PC-3 (cell line): ENCODE measurements at places on chromosomes 6 and 20. TPM values are rescaled to one million over a fixed set of nuclear protein-coding genes. Genes with fewer than 3 reads are reported as not detected.

- H3K36me3 ChIP-seq: peaks cover 11% of the 10 kb centered on the region
- H3K4me1 ChIP-seq: 0 out of 2 replicates have a peak, but pooled peaks cover 2% of the 10 kb centered on the region
Observed at GRCh38 chr6:87654875-87655454, 47.1 kb downstream of the AKIRIN2 start.

DNA sequence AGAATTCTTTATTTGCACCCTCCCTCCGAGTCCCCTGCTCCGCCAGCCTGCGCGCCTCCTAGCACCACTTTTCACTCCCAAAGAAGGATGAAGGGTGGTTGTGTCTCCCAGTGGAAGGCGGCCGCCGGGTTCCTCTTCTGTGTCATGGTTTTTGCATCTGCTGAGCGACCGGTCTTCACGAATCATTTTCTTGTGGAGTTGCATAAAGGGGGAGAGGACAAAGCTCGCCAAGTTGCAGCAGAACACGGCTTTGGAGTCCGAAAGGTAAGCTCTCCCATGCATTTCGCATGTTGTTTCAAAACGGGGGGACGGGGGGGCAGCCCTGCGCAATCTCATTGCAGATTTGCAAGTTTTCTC lies 357 bp downstream of the PCSK2 start:
- no peak overlapping the region for H3K4me3 ChIP-seq
- no peaks in the 10 kb centered on the region for H3K36me3 ChIP-seq
- H3K27ac ChIP-seq: no peak overlapping the region

- H3K36me3 ChIP-seq: no peaks in the 10 kb centered on the region
- H3K4me3 ChIP-seq: no peak overlapping the region
- DNase-seq: no peak
- H3K27me3 ChIP-seq: 0 out of 2 replicates have a peak, but pooled peaks cover 2% of the 10 kb centered on the region
- H3K4me1 ChIP-seq: no peaks in the 10 kb centered on the region
- H3K27ac ChIP-seq: no peak overlapping the region
Observed at GRCh38 chr6:39882531-39882899, 51.7 kb downstream of the MOCS1 start.

Gene OR2H1
- not detected in 2 replicates for total RNA-seq

GRCh38 chr6:150129616-150130505 lies 13.0 kb upstream of the PPP1R14C start:
- no peak for DNase-seq
- H3K36me3 ChIP-seq: no peaks in the 10 kb centered on the region
- no peaks in the 10 kb centered on the region for H3K4me1 ChIP-seq
- no peaks in the 10 kb centered on the region for H3K27me3 ChIP-seq

DNA sequence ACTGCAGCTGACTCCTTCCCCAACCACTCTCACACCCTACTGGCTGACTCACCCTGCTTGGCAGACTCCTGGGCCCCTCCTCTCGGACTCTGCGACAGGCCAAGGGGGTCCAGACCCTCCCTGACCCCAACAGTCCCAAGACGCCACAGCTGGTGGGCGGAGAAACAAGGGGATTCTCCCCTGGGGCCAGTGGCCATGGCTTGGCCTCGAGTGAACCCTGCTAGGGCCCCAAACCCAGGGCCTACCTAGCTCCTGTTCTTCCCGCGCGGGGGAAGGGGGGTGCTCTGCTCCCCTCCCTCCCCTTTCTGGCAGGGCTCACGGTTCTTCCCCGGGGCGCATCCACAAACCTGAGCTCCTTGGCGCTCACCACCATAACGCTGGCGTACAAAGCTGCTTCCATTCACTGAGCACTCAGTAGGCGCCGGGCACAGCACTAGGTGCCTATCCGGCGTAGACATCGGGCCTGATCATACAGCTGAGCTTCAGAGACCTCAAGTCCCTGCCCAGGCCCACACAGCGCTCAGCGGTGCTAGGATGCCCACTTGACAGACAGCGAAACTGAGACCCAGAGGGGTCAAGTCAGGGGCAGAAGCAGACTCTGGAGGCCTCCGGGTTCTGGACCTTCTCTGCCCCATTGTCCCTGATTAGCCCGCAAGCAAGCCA lies 597 bp downstream of the ADA start:
- no peak overlapping the region for H3K27ac ChIP-seq
- H3K4me3 ChIP-seq: peak overlapping the region; percentile 79
- no peaks in the 10 kb centered on the region for H3K27me3 ChIP-seq
- DNase-seq: no peak
- H3K36me3 ChIP-seq: no peaks in the 10 kb centered on the region

Gene TRAPPC3L
- not detected in 2 replicates for total RNA-seq

DNA sequence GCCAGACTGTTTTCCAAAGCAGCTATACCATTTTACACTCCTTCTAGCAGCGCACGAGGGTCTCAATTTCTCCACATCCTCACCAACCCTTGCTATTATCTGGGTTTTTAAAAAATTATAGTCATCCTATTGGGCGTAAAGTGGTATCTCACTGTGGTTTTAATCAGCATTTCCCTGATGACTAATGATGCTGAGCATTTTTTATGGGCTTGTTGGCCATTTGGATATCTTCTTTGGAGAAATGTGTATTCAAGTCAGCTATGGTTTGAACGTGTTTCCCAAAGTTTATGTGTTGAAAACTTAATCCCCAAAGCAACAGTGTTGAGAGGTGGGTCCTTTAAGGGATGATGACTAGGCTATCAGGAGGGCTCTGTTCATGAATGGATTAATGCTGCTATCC lies 6.7 kb downstream of the MCUR1 start:
- no peaks in the 10 kb centered on the region for H3K36me3 ChIP-seq
- DNase-seq: no peak
- H3K4me1 ChIP-seq: peaks cover 9% of the 10 kb centered on the region; the same call in 1 of the 2 replicates
- no peak overlapping the region for H3K27ac ChIP-seq
- no peaks in the 10 kb centered on the region for H3K27me3 ChIP-seq
- H3K4me3 ChIP-seq: no peak overlapping the region

- H3K4me1 ChIP-seq: peaks cover 45% of the 10 kb centered on the region
- no peak for DNase-seq
- H3K27me3 ChIP-seq: no peaks in the 10 kb centered on the region
- H3K36me3 ChIP-seq: no peaks in the 10 kb centered on the region
- no peak overlapping the region for H3K4me3 ChIP-seq
Observed at GRCh38 chr6:43092635-43093034, 16.5 kb downstream of the PTK7 start.

- no peak overlapping the region for H3K4me3 ChIP-seq
- DNase-seq: no peak
- no peaks in the 10 kb centered on the region for H3K36me3 ChIP-seq
- no peak overlapping the region for H3K27ac ChIP-seq
- H3K27me3 ChIP-seq: no peaks in the 10 kb centered on the region
Observed at GRCh38 chr20:10060226-10060625, 25.4 kb downstream of the ANKEF1 start.

DNA sequence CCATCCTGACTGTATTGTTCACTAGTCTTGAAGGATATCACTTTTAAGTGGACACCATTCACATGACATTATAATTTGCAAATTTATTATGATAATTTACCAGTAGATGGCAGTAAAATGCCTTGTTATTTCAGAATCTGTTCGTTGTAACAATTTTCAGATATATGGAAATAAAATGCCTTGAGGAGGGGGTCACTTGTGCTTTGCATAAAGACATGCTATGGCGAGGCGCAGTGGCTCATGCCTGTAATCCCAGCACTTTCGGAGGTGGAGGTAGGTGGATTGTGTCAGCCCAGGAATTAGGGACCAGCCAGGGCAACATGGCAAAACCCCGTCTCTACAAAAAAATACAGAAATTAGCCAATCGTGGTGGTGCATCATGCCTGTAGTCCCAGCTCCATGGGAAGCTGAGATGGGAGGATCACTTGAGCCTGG lies 9.0 kb upstream of the NCOA6 start:
- H3K4me3 ChIP-seq: peak overlapping the region; percentile 62
- H3K36me3 ChIP-seq: no peaks in the 10 kb centered on the region
- no peak overlapping the region for H3K27ac ChIP-seq
- H3K4me1 ChIP-seq: no peaks in the 10 kb centered on the region
- peak; percentile 86 for DNase-seq

DNA sequence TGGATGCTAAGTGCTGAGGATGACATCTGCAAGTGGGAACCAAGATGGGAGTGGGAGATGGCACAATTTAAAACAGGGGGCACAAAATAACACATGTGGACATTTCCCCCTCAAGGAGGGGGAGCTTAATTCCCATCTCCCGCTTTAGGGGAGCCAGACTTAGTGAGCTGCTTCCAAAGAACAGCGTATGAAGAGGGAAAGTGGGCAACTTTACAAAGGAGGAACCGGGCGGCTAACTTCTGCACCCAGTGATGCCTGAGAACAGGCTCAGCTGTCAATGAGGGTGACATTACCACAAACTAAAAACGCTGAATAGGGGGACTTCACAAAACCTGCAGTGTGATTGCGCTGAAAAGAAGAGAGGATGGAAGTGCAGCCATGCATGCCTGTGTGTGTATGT lies 95.5 kb upstream of the NXT1 start:
- peaks cover 17% of the 10 kb centered on the region for H3K4me1 ChIP-seq
- H3K36me3 ChIP-seq: no peaks in the 10 kb centered on the region
- H3K27me3 ChIP-seq: peaks cover 58% of the 10 kb centered on the region
- no peak overlapping the region for H3K27ac ChIP-seq

Gene UBE2C
- 251 and 304 TPM in 2 replicates for total RNA-seq

- peaks cover 28% of the 10 kb centered on the region; the same call in 1 of the 2 replicates for H3K27me3 ChIP-seq
- H3K4me3 ChIP-seq: no peak overlapping the region
- H3K27ac ChIP-seq: no peak overlapping the region
- peak; percentile 58 for DNase-seq
Observed at GRCh38 chr20:53964067-53964466, 106.3 kb downstream of the BCAS1 start.

GRCh38 chr6:93371756-93372155 lies 47.6 kb downstream of the EPHA7 start:
- no peaks in the 10 kb centered on the region for H3K4me1 ChIP-seq
- H3K4me3 ChIP-seq: no peak overlapping the region
- H3K27ac ChIP-seq: no peak overlapping the region
- DNase-seq: no peak
- H3K36me3 ChIP-seq: no peaks in the 10 kb centered on the region

DNA sequence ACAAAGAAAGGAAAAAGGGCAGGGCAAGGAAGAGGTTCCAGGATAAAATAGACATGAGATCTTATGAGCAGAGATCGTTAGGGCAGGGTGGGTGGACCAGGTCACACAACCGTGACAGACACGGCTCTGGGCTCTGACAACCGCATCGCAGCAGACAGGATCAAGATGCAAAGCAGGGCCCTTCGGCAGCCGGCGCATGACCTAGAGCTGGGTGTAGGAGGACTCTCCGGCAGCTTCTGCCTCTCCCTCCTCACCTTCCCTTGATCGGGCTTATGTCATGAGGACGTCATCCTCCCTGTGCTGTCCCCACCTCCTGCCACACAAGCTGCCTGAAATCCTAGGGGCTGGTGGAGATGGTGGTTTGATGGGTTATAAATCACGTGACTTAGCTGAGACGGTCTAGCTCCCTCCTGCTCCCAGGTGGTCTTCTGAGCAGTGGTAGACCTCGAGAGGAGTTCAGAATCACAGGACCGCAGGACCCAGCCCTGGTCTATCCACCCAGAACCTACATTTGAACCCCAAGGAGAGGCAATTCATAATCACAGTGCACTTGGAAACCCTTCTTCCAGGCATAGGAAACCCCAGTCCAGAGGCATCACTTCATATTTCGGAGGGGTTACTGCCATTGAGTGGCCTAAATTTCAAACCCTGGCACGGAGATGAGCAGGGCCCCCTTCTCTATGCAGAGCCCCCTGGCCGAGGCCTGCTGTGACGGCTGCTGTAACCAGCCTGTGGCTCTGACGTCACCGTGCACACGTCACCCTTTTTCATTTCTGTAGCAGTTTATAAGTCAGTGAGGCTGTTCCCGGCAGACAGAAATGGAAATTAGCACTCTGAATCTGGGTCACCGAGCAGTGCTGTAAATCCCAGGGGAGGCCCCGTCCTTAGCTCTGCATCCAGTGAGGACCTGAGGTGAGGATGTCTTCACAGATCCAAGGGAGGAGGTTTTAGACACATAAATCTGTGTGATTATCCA lies 8.7 kb upstream of the CCR6 start:
- no peak for DNase-seq
- peaks cover 46% of the 10 kb centered on the region for H3K27me3 ChIP-seq
- no peaks in the 10 kb centered on the region for H3K4me1 ChIP-seq
- no peaks in the 10 kb centered on the region for H3K36me3 ChIP-seq
- no peak overlapping the region for H3K4me3 ChIP-seq

Gene FGD2
- total RNA-seq: 0.35 and 0.44 TPM in 2 replicates

DNA sequence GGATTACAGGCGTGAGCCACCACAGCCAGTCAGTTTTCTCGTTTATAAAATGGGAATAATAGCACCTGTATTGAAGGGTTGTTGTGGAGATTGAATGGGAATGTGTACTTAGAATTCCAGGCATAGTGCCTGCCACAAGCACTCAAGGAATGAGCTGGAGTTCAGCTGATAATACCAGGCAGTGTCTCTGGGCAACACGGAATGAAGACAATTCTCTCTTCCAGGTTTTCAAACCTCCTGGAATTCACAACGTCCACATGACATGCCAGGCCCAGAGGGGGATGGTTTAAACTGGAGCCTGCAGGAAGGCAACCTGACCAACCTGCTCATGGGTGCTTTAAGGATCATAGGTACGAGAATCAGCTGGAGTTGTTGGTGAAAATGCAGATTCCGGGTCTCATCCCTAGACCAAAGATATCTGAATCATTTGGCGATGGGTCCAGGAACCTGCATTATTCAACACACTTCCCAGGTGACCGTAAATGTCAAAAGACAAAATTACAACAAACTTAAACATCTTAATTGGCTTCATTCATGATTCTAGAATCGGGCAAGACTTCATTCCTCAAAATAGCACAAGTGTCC lies 1.9 kb upstream of the PTPN1 start:
- no peak overlapping the region for H3K27ac ChIP-seq
- no peaks in the 10 kb centered on the region for H3K36me3 ChIP-seq
- no peak for DNase-seq
- peaks cover 26% of the 10 kb centered on the region for H3K4me1 ChIP-seq
